ENCODE measurements at places on chromosomes 5 and 9. TPM values are rescaled to one million over a fixed set of nuclear protein-coding genes. Genes with fewer than 3 reads are reported as not detected.

The CDKN2B-AS1 gene
- total RNA-seq: not detected

The NMUR2 gene
- total RNA-seq: 0.09 TPM

The MELK gene
- total RNA-seq: 71.3 TPM

The NEUROG1 gene
- total RNA-seq: not detected

The EGFLAM gene
- not detected for total RNA-seq

Measured in A549 treated with CORT108297 at 1 μM for 4 hours (cell line).